Stimulated activated CD8-positive, alpha-beta memory T cell treated with anti-CD3 and anti-CD28 coated beads, Interleukin-4, amount 100 ng/mL, for 48 hours (primary cell): ENCODE measurements at places on chromosomes 2 and 18.

DNA sequence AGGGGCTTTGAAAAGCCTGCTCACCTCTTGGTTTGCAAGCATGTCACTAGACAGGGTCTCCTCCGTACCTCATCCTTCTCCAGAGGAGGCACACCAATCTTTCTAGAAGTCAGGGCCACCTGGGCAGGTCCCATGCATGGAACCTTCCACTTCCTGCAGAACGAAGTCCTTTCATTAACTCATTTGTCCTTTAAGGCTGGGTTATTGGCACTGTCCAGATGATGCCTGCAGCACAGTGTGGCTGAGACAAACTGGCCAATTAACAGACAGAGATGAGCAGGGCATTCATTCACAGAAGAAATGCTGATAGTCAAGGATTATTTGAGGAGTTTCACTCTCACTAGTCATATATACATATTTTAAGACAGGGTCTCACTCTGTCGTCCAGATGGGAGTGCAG is 245.3 kb downstream of the TFCP2L1 start:
- DNase-seq, result no peak

DNA sequence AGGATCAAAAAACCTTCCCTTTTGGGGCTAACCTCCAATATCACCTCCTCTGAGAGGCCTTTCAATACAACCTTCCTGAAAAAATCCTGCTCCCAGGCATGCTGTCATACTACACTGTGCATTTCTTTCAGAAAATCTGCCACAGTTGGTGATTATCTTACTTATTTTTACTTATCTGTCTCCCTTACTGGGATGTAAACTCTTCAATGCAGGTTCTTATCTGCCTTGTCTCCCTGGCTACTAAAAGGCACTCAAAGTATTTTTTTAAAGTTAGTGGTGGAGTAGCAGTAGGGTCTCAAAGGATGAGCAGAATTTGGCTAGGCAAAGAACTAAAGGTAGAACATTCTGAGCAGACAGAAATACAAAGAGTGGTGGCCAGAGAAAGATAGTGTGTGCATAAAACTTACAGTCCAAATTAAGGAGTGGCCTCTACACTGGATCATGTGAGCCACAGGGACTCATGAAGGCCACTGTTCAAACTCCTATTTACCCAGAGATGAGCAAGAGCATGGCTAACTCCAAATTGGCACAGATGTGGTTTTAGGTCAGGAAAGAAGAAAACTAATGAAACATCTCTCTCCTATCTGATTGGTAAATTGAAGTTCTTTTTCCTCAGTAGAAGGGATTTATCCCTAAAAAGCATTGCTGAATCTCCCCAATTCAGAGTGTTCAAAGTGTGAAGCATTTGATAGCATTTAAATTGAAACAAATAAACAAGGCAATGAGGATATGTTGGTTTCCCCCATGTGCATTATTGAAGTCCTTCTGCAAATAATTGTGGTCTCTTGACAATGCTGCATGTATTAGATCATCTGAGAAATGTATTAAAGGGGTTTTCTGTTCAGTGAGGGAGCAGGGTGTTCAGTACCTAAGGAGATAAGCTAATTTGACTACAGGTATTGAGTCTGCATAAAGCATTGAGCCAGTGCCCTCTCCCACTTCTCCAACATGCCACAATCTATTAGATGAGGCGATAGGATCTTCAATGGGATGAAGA is 285.5 kb downstream of the MREG start:
- DNase-seq, result no peak

GRCh38 chr2:173979751-173980351 is 14.7 kb upstream of the SP3 start:
- no peak for DNase-seq

- no peak for DNase-seq
These were observed 21.5 kb upstream of the ATP9B start for GRCh38 chr18:79047556-79048244.

DNA sequence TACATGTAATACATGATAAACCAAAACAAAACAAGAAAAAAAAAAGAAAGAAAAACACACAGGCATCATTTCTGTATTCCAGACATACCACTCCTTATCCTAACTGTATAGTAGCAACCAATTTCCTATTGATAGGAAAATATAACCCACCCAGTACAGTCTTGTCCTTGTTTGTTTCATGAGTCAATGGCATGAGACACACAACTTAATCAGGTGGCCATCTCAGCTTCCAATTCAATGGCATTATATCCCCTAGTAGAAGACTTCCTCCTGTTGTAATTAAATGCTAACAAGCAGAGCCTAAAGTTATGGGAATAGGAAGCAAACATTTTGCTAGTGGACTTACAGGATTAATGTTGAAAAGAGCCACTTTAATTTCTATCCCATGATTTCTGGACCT is 121.0 kb upstream of the NOL4 start:
- no peak for DNase-seq

GRCh38 chr18:79411614-79412526 is 16.1 kb downstream of the NFATC1 start:
- DNase-seq, result no peak
